ENCODE measurements at places on chromosomes 5 and 9.

GRCh38 chr5:33999978-34000377 lies 7.9 kb downstream of the AMACR start:
- no peak for DNase-seq

DNA sequence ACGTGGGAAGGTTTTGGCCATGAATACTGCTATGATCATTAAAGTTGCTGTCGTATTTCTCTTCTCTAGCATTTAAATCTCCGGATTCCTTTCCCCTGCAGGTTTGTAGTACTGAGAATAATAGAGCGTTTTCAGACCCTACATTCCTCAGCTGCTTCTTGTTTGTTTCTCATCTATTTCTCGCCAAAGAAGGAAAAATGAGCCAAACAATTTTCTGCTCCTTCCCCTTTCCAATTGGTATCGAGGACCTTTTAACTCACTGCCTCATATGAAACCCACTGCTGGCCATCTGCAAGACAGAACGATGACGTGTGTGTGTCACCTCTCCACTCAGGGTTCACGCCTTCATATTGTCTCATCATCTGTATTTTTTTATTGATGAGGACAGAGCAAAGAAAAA lies 689.4 kb upstream of the WWC1 start:
- no peak for DNase-seq

DNA sequence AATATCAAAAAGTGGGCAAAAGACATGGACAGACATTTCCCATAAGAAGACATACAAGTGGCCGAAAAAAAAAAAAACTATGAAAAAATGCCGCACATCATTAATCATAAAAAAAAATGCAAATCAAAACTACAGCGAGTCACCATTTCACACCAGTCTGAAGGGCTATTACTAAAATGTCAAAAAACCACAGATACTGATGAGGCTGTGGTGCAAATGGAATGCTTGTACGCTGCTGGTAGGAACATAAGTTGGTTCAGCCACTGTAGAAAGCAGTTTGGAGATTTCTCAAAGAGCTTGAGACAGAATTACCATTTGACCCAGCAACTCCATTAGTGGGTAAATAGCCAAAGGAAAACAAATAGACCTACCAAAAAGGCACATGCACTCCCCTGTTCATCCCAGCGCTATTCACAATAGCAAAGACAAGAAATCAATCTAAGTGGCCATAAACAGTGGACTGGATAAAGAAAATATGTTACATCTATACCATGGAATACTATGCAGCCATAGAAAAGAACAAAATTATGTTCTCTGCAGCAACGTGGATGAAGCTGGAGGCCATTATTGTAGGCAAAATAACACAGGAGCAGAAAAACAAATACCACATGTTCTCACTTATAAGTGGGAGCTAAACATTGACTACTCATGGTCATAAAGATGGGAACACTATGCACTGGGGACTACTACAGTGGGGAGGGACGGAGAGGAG lies 110.6 kb upstream of the BOD1 start:
- no peak for DNase-seq

GRCh38 chr9:5633243-5633642 lies 4.3 kb downstream of the RIC1 start:
- no peak for DNase-seq

DNA sequence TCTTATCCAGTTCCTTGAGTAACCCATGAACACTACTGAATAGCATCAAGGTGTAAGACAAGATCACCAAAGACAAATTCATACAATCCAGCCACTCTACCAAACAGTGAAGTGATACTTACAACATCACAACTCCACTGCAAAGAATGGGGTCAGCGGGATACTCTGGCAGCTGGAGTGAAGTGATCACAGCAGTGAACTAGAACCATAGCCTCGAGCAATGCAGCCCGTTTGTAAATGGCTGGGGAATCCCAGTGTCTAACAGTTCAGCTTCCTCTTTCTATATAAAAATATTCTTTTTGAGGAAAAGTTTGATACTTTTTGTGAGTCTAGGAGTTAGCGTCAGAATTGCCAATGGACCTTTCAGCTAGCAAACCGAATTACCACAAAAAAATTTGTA lies 515.2 kb downstream of the ZNF608 start:
- DNase-seq = no peak

DNA sequence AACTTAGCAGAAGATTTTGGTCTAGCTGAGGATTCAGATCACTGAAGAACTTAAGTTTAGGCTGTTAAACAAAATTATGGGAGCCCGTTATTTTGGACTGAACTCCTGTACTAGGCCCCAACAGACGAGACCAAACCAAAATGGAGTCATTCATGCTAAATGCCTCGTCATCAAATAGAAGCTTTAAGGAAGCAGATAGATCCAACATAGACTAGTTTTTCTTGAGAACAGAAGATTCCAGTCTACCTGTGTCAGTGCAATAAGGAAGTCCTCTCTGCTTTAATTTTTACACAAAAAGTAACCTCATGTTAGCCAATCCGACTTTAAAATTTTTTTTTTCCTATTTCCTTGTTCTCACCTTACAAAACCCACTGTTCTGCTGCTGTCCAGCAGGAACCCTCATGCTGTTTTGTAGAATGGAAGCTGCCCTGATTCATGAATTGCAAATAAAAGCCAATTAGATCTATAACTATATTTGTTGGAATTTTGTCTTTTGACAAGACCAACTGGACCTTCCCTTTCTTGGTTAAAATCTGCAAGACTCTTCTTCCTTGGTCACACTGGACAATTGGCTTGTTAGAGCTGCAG lies 29.0 kb upstream of the GOLM1 start:
- DNase-seq = no peak

DNA sequence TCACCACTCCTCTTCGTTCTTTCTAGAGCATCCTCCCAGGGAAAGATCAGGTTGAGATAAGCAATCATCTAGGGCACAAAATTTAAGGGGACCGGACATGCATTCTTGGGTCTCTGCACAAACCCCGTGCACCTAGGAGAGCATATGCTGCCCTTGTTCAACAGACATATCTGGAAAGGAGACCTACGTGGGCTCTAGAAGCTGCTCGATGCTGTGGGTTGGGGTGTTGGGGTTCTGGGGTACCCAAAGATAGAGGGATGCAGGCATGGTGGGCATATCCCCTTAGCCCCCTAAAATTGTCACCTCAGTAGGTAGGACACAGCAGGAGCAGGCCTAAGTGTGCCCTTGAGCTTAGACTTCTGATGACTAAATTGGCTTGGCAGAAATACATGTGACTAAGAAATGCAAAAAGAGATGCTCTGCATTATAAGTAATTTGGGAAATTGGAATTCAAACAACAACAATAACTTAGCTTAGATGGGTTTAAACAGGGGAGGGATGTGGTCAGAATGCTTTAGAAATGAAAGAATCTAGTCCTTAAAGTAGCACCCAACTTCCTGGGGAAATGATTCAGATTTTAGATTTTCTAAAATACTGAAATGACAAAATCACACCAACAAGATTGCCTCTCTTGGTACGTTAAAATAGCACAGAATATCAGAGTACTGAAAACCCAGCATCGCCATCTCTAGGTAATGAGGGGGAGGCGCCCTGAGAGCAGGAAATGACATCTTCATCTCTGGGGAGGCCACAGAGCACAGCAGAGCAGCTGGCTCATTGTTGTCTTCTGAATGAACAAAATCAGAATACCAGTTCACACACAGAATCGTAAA lies 172.3 kb downstream of the GNA14 start:
- peak; percentile 15 for DNase-seq

DNA sequence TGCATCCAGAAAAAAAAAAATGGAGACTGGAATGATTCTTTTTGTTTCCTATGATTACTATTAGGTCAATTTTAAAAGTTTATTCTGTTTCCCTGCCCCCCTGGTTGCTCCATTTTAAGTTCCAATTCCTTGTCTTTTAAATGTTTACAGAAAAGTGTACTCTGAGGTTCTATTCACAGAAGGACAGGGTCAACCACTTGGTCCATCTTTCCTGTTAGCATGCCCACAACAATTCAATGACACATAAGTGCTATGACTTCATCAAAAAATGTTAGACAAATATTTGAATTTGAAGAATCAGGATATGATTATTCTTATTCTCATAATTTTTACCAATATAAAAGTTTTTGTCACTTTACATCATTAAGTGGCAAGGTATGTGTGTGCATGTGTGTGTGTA lies 123.7 kb downstream of the PDE4D start:
- no peak for DNase-seq

- DNase-seq = no peak
Observed at GRCh38 chr5:98333921-98334320, 439.5 kb upstream of the RGMB start.

DNA sequence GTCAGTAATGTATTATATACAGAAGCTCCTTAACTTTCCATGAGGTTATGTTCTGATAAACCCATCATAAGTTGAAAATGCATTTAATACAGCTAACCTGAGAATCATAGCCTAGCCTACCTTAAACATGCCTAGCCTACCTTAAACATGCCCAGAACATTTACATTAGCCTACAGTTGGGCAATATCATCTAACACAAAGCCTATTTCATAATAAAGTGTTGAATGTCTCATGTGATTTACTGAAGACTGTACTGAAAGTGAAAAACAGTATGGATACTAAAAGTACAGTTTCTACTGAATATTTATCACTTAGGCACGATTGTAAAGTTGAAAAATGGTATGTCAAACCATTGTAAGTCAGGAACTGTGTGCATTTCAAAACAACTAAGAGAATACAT lies 1.6 kb downstream of the GM2A start:
- no peak for DNase-seq

GRCh38 chr5:16774806-16775205 lies 158.0 kb upstream of the RETREG1 start:
- no peak for DNase-seq

DNA sequence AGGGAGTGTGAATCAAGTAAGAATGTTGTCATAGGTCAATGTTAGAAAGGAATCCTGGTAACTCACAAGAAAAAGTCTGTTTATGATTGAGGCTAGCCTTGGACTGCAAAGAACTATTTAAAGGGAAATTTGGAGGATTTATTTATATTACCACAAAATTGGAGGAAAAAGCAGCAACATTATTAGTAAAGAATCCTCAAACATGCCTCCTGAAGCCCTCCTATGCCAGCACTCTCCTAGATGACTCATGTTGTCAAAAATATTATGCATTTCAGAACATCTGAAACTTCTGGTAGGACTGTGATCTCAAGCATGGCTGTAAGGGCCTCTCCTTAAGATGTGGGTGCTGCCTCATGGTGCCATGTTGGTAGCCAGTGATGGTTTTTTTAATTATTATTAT lies 628.5 kb downstream of the CHSY3 start:
- no peak for DNase-seq

- no peak for DNase-seq
Observed at GRCh38 chr9:106305428-106306133, 557.4 kb upstream of the ZNF462 start.

- no peak for DNase-seq
Observed at GRCh38 chr5:37860206-37860605, 20.4 kb upstream of the GDNF start.

- DNase-seq = no peak
Observed at GRCh38 chr9:130996676-130997394, 12.1 kb upstream of the LAMC3 start.

Measured in CD4-positive, alpha-beta T cell treated with Interferon gamma for 1 hour (primary cell).